Activated CD8-positive, alpha-beta memory T cell treated with anti-CD3 and anti-CD28 coated beads for 1 hour (primary cell): ENCODE measurements at places on chromosomes 5 and 9.

DNA sequence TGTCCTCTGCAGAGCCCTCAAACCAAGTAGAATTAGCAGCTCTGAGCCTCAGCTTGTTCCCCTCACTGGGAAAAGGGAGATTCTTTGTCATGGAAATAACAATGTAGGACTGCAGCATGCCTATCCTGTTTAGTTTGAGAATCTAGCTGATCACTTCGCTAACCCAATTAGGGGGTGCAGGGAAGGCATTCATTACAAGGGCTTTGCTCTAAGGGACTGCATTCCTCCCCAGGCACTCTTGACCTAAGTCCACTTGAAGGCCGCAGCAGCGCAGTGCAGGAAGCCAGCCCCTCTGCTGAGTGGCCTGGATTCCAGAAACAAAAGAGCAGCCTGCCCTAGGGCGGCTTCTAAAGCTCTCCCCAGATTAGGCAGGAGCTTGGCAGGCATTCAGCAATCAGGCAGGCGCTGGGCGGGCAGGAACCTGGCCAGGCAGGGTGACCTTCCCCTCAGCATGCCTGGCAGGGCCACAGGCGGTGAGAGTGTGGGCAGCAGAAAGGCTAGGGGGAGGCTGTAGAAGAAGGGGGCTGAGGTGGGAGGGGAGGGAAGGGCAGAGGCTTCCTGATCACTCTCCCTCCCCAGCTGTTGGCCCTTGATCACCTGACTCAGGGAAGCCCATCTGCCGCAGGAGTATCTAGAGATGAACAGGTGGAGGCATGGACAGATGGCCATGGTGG is 24.8 kb downstream of the CCNJL start:
- DNase-seq: no peak

DNA sequence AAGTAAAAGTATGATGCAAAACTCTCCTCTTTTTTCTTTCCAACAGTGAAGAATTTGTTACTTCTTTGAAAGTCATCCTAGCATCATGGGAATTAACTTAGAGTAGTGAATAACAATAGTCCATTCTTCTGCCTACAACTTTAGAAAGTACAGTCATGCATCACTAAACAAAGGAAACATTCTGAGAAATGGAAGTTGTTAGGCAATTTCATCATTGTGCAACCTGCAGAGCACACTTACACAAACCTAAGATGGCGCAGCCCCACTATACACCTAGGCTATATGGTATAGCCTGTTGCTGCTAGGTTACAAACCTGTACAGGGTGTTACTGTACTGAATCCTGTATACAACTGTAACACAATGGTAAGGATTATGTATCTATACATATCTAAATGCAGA is 1209.3 kb upstream of the C9orf72 start:
- DNase-seq: no peak

DNA sequence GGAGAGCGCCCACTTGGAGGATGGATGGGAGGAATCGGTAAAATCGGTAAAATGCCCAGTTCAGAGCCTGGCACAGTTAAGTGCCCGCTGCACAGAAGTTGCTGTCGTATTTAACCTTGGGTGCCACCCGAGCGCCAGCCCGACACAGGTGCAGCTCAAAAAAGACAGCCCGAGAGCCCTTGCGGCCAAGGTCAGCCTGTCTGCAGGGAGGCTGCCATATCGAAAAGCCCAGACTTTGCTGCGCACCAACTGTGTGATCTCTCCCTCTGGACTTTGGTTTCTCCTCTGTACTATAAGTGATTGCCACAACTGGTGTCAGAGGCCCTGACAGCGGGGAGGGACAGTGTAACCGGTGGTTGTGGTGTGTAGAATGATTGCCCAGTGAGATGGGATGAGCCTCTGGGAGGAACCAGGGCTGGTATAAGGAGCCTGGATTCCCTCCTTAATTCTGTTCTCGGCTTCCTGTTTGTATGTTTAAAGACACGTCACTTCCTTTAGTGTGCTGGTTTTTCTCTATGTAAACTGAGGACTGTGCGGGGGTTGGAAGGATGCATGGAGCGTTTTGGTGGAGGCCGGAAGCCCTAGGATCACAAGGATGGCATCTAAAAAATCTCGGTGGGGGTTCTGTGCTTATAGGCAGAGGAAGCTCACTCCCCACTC is 792 bp downstream of the NTMT1 start:
- no peak for DNase-seq

GRCh38 chr9:129497813-129498450 is 123.0 kb downstream of the C9orf50 start:
- DNase-seq: no peak

GRCh38 chr9:137077010-137077747 is at the start of gene UAP1L1:
TSS of gene UAP1L1 (plus strand) at chr9:137077517. CDS start at chr9:137077533, 16 bp downstream.
- DNase-seq: no peak

GRCh38 chr5:61450493-61451279 is 118.6 kb downstream of the ZSWIM6 start:
- DNase-seq: no peak

- no peak for DNase-seq
Observed at GRCh38 chr5:139955053-139955605, 88.0 kb downstream of the NRG2 start.

DNA sequence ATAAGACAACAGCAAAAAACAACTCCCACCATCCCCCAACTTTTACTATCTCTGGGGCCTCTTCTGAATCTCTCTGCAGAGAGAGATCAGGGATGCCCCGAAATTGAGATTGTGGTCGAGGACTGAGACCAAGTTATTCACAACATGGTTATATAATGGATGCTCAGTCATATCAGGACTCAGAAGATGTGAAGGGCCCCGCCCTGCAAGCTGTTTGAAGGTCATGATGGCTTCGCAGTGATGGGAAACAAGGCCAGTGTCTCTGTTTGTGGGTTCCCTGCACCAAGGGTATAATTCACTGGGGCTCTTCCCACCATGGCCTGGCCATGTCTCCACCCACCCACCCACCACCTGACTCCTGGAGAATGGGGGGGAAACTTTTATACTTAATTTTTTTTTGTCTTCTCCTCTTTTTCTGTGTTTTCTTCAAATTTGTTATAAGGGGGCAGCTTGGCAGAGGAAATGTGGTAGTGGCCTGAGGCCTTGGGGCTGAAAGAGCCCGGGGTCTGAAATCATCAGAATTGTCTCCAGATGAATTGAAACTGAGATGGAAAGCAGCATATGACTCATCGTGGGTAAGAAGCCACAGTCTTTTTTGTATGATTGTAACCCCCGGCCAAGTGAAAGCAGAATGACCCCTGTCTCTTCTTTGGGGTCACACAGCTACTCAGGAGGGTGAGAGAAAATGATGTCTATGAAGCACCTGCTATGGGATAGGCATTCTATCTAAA is 15.0 kb upstream of the TEX48 start:
- DNase-seq: no peak

- DNase-seq: no peak
Observed at GRCh38 chr9:111096051-111096450, 57.8 kb upstream of the LPAR1 start.

GRCh38 chr9:102069969-102070368 is 331.5 kb upstream of the GRIN3A start:
- DNase-seq: no peak

- DNase-seq: no peak
Observed at GRCh38 chr9:69452110-69452782, 127.2 kb downstream of the ENTREP1 start.

DNA sequence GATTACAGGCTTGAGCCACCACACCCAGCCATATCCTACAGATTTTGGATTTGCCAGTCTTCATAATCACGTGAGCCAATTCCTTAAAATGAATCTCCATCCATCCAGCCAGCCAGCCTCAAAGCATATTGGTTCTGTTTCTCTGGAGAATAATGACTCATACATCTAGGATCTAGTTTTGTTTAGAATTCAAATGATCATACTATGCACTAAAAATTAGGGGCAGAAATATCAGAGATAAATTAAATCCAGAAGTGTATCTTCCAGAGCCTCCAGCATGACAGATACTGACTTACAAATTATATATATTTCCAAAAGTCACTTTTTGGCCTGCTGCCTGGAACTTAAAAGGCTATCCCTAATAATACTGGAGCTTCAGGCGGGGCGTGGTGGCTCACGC is 119.1 kb upstream of the NR5A1 start:
- no peak for DNase-seq

DNA sequence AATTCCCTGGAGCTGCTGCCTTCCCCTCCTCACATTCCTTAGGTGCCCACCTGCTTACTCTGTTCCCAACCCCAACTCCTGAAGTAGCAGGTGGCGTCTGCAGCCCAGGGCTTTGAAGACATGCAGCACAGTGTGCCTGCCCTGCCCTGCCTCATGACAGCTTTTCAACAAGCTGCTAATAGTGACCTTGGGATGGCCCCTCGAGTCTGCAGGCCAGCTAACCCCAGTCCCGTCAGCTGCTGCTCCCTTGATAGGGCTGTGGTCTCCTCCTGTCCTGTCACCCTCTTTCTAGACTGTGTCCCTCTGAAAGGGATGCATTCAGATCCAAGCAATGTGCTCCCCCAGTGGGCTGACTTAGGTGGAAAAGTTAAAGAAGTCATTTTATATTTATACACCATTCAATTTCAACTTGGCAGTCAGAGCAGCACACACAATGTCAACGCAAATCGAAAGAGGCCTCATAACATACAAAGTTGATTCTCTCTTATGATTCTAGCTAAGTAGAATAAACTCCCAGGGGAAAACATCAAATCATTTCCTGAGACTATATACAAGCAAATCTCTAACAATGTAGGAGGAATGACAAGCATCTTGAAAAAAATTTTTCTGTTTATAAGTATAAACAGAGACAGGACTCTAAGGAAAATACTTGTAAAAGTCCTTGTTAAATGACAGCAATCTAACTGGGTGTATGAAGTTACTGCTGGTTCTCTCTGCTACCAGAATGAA is 37.9 kb downstream of the ADRB2 start:
- DNase-seq: no peak

GRCh38 chr5:85453026-85453349 is 1068.3 kb upstream of the EDIL3 start:
- DNase-seq: no peak

- no peak for DNase-seq
Observed at GRCh38 chr5:41870627-41871048, 413 bp upstream of the OXCT1 start.

DNA sequence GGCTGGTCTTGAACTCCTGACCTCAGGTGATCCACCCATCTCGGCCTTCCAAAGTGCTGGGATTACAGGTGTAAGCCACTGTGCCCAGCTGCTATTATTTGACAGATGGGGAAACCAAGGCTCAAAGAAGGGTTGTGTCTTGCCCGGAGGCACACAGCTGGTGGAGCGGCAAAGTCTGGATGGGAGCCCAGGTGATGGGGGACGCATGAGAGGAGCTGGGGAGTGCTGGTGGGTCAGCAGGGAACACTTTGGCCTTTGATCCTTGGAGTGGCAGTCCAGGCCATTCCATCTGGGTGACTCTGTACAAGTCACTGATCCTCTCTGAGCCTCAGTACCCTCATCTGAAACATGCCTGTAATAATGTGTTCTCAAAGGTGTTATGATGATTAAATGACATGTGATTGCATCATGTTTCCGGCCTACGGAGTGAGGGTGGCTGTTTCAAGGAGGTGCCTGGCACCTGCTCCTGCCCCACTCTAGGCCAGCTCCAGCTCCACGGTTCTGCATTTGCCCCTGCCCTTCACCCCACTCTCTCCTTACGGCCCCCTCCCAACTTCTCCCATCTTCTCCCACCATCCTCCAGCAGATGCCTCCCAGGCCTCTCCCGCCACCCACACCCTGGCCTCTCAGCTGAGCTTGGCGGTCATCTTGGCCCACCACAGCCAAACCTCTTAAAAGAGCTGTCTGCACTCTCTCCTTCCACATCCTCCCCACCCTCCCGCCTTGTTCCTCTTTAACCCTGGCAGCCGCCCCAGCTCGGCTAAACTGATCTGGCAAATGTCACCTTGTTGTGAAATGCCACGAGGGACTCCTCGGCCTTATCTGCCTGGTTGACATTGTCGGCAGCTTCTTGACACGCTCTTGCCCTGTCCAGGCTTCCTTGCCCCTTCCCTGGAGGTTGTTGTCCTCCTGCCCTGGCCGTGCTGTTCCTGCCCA is 5.5 kb upstream of the DBN1 start:
- DNase-seq: no peak

DNA sequence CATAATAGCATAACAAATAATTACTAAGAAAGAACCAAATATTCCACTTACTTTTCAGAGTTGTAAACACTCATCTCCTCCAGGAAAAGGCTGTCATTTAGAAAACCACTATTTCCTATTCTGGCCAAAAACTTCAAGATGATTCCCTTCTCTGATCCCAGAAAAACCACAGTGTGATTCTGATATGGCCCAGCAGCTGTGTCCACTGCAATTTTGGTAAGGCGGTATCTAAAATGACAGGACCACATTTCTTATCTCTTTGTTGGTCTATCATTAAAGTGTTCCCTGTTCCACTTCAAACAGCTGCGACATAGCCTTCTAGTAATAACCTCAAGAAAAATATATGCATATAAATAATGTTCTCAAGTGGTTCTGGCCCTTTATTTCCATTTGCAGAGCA is 96.1 kb downstream of the SEMA6A start:
- DNase-seq: no peak

DNA sequence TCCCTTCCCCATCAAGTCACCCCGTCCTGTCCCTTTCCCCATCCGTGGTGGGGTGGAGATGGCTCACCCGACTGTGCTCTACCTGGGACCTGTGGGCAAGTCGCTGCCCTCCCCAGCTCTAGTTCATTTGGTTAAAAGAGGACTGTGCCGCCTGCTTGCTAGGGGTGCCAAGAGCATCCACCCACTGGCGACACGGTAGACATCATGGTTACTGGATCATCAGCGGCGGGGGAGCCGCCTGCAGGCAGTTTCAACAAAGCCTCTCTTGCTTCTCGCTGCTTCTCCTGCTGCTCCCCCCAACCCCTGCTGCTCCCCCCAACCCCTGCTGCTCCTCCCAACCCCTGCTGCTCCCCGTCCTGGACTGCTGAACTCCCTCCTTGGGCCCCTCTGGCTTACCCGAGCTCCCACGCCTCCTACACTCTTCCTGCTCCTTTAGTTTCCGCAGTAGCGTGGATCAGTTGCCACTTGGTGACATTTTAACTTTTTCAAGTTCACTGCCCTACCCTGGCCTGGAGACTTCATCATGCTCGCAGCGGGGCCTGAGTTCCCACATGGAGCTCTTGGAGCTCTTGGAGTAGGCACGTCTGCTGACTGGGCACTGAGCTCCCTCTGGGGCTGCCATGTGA is 22.0 kb upstream of the SCGB3A1 start:
- no peak for DNase-seq

DNA sequence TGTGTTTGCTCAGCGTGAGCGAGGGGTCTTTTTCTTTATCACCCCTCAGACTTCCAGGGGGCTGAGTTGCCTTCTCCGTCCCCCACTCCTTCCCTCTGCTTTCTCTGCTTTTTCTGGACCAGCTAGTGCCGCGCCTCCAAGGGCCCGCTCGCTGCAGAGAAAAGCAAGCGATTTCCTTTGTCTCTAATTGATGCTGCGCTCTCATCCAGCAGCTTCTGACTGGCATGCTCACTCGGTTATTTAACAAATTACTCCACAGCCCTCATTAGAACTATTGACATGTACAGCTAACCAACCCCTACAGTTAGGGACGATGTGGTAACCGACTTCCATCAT is 288.0 kb downstream of the ELAVL2 start:
- no peak for DNase-seq

GRCh38 chr5:39674209-39675082 is 249.7 kb upstream of the DAB2 start:
- no peak for DNase-seq

- no peak for DNase-seq
Observed at GRCh38 chr5:146940295-146940694, 61.7 kb upstream of the PPP2R2B start.
